Effector memory CD4-positive, alpha-beta T cell (primary cell): ENCODE measurements at places on chromosomes 1 and 21.

- no peak for DNase-seq
Observed at GRCh38 chr1:169465281-169465680, 20.5 kb downstream of the SLC19A2 start.

DNA sequence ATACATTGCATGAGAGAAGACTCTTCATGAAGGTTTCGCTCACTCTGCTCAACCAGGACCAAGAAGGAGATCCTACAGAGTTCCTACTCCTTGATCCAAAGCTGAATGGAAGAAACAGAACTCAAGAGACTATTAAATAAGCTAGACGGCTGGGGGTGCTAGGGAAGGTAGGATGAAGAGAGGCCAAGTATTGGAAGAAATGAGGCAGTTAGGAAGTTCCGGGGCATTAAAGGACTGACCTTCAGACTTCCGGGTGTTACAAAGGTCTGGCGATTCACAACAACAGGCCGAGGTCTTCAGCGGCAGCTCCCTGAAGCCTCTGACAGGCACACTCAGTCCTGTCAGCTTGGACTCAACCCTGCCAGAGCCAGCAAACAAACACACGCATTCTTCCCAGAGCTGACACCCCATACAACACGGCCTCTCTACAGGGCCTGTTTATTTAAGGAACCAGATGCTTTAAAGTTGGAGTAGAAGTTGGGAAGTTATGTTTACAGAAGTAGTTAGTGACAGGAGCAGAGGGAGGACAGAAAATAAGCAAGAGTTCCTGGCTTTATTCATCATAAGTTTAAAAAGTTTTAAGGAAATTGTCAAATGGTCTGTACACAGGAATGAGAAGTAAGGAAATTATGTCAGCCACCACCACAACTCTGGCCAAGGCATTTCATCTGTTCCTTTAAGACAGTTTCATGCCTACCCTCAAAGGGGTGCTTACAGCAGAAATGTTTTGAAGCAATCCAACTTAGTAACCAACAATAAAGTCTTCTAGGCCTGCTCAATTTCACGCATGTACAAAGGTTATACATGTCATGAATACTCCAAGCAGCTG, 4.7 kb downstream of the SORT1 start:
- no peak for DNase-seq

DNA sequence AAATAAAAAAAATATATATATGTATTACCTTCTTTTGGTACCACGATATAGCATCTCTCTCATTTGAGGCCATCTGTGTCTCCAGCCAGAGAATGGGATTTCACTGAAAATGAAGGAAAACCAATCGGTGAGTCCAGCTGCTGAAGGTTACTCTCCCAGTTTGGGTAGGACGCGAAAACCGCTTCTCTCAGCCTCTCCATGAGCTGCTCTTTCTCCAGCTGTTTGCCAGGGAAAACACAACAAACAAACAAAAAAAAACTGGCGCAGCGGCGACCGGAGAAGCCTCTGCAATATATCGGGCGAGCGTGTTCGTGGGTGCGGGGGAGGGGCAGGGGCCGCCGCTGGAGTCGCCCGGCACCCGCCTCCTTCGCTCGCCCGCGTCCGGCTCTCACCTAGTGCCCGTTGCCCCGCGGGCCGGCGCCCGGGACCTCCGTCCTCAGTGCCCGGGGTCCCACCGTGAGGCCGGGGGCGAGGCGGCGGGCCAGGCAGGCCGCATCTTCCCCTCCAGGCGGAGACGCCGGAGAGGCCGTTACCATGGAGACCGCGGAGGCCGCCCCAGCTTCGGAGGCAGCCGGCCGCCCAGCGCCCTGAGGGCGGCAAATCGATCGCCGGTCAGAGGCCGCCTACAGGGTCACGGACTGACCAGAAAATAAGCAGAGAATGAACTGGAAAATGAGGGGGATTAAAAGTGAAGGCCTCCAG, 504 bp downstream of the PHTF1 start:
- DNase-seq: peak; percentile 38

DNA sequence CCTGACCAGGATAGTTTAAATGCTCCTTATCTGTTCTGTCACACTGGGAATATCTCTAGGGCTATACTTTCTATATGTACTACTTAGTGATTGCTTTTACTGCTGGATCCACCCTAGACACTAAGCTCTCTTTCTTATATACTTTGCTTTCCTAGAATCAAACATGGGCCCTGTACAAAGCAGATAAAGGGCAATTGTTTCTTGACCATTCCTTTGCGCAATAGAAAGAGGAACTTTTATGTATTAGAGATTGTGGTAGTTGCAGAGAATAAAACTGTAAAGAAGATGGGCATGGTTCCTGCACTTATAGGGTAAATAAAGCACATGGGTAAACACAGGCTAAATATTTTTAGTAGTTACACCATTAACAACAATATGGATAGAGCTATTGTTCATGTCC, 58.8 kb downstream of the ATP6V1G3 start:
- DNase-seq: no peak

GRCh38 chr1:41576206-41576605, 91.7 kb upstream of the EDN2 start:
- DNase-seq: no peak

DNA sequence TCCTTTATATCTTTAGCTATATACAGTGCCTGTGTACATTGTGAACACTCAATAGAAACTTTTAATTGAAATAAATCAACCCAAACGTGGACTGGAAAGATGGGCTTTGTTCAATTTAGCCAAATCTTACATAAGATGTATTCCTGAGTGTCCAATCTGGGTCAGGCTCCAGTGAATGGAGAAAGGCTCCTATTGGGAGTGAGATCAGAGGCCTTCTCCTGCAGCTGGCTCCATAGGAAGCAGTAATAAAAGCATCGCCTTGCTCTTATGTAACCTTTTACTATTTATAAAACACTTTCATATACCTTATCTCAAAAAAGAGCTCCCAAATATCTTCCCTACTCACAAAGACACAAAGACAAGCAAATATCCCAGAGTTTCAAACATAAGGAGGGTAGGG, 24.9 kb upstream of the RGS16 start:
- no peak for DNase-seq

- no peak for DNase-seq
Observed at GRCh38 chr1:20610970-20611369, 22.1 kb downstream of the CDA start.

DNA sequence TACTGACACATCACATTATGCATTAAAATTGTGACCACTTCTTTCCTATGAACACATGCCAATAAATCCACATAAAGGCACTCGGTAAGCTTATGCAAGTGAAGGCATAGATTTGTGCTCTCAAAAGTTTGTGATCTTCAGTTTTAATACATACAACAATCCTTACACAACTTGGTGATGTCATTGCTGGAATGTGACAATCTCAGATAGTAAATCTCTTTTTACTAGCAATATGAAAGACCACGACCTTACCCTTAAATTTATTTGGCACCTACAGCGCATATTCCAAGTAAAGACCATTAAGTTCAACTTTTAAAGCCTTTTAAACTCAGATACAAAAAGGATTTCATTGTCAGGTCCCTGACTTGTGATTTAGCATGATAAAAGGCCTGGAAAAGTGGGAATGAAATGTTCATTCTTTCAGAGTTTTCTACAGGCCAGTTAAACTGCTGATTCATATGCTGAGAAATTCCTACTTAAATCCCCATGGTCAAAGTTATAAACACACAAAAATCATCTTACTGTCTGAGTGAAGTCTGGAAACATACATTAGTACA, 157.4 kb downstream of the SIPA1L2 start:
- no peak for DNase-seq

DNA sequence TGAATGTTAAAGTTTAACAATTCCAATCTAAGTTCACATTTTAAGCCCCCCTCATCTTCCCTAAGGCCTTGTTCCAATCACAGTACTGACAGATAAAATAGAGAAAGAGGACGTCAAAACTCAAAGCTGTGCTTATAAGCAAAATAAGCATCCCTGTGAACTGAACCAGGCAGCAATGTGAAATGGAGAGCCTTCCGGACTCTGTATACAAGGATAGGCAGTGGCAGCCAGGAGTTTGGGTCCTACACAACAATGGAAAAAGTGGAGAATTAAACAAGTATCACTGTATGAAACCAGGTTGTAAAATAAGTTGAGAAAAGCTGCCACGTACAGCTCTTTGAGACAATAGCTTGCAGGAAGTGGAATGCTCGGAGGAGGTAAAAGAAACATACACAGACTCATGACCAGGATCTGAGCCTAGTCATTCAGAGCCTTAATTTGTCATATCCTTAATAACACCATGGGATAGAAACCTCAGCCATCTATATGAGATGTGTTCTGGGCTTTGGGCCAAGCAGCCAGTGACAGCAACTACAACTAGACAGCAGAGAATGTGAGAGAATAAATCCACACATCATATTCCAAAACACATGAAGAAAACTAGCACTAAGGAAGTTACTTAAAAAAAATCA, 55.2 kb upstream of the PALMD start:
- DNase-seq: no peak
